ENCODE measurements at places on chromosomes 5 and 9.

DNA sequence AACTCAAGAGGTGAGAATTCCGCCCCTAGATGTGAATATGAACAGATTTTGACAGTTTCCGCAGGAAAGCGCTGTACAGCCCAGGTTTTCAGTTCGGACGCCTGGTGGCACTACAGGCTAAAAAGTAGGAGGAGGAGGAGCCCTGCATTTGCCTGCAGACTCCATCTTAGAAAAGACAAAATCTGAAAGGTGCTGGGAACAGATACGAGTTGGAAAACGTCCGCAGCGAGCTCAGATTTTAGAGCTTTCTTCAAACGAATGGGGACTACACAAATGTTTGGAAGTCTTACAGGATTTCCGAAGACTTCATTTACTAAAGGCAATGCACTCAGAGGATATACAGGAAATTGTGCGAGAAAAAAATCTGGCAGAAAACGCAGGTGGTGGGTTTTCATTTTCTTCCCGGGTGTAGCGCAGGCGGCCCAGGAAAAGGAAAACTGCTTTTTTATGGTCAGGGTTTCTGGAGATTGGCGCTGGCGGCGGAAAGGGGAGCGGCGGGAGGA lies 9.9 kb upstream of the PCDHB2 start:
- no peak for DNase-seq

GRCh38 chr5:90638878-90639277 lies 80.3 kb downstream of the ADGRV1 start:
- DNase-seq: no peak

DNA sequence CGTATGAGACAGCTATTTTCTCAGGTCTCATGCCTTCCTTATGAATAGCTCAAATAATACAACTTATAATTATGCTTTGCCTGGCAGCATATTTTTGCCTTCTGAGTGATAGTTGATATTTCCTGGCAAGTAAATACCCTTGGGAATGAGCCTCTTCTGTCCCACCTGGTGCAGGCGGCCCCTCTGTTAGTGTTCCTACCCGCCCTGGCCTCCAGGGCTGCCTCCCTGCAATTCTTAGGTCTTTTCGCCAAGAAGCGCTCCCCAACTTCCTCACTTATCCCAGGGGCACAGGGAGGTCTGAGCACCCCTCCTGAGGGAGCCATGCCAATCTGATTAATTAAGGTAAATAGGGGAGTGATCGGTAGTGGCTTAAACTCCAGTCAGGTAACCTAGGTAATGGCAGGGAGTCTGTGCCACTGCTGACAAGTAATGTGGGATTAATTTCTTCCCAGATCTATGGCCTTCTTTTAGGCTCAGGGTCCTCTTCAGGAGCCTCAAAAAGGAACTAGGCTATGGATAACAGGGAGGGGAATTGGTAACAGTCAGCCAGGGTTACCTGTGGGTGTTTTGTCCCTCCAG lies 81.5 kb downstream of the GALNT10 start:
- no peak for DNase-seq

GRCh38 chr9:76620996-76621395 lies 143.2 kb upstream of the PCA3 start:
- no peak for DNase-seq
